ENCODE measurements at places on chromosomes 16 and 17.

- DNase-seq = no peak
Observed at GRCh38 chr17:49401971-49402611, 12.6 kb downstream of the PHB1 start.

DNA sequence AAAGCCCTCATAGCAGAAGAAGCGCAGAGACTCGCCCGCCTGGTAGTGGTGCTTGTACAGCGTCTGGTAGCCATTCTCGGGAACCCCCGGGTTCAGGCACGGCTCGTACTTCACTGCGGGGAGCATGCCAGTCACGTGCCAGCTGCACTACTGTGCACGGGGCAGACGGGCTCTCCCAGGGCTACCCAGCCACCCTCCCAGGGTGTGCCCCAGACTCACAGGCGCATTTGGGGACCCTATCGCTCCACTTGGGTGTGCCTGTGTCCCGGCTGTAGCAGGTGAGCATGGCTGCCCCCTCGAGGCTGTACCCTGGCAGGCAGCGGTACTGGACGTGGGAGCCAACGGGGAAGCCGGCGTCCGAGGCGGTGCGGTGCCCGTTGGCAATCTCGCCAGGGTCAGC, 10.3 kb upstream of the CDIPT start:
- no peak for DNase-seq

- DNase-seq = no peak
Observed at GRCh38 chr17:9802697-9803096, 11.3 kb upstream of the DHRS7C start.

DNA sequence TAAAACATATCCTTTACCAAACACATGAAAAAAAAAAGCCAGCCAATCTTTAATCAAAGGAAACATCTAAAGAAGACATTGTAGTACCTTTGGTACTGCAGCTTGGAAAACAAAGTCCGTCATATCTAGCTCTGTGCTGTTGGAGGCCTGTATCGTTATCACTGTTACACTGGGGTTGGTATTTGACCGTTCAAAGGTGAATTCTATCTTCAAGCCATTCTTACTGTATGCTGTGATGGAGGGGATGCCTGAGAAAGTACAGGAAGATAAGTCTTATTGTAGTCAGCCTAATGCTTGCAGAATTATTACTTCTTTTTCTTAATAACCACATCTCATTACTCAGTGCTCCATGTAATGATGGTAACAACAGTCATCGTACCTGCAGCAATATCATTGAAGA, 14.4 kb upstream of the PHLPP2 start:
- no peak for DNase-seq

DNA sequence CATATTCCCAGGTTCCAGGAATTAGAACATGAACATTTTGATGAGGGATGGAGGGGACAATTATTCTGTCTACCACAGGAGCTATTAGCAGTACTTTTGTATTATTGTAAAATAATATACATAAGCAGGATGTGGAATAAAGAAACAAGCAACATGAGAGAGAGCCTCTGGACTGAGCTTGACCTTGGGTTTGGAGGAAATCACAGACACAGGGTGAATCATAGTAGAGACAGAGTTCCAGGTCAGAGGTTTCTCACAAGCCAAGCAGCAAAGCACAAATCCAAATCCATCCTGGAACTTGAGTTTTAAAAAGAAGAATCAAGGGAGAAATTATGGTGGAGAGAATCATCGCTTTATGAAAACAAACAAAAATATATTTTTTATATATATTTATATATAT, 5.1 kb downstream of the KRT31 start:
- no peak for DNase-seq

DNA sequence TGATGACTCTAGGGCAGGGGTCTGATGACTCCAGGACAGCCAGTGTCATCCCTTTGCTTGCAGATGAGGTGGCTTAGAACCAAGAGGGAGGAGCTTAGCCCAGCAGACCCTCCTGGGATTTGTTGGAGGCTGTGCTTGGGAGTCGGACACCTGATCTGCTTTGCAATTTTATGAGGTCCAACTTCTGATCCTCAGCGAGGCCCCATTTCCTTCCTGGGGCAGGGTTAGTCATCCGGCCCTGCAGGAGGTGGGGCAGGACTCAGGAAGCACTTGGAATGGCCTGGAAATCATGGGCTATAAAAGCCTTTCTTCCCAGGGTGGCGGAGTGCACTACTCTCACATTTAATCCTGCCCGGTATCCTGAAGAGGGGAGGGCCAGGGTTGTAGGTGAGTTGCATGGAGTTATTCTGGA, 168.5 kb downstream of the MSI2 start:
- DNase-seq = no peak

DNA sequence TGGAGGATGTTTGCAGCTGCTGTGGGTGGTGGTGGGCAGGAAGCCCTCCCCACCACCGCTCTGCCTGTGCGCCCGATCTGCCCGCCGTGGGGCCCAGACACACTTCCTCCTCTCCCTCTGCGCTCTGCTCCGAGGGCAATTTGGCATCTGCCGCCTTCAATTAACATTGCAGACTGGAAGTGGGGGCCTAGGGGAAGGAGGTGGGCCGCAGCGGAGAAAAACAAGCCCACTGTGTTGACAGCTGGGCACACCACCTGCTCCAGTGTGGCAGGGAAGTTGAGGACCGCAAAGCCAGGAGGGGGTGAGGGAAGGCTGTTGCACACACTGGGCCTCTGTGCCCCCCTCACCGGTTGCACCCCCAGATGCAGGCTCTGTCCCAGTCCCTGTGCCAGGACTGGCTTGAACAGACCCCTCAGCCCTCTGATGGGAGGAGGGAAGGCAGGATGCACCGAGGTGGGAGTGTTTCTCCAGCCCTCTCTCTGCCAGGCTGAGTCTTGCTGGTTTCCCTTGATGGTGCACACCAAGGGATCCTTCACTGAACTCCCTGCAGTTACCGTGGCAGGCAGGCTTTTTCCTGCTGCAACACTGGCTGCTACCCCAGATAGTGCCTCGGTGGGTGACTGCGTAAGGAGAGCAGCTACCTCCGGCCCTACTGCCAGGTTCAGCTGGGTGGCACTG, 72.8 kb upstream of the MED9 start:
- DNase-seq = peak; percentile 52

DNA sequence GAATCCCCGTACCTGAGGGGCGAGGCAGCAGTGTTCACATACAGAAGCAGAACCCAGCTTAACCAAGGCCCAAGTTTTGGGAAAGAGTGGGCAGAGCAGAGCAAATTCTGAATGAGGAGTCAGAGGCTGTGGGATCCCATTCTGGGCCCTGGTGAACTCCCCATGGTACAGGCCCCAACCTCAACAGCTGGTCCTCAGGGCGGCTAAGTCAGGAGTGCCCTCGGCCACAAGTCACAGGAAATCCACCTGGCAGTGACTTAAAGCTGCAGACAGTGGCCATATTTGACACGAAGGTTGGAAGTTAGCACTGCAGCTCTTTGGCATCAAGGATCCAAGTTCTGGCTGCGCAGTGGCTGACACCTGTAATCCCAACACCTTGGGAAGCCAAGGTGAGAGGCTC, 237.1 kb downstream of the PARN start:
- DNase-seq = no peak

DNA sequence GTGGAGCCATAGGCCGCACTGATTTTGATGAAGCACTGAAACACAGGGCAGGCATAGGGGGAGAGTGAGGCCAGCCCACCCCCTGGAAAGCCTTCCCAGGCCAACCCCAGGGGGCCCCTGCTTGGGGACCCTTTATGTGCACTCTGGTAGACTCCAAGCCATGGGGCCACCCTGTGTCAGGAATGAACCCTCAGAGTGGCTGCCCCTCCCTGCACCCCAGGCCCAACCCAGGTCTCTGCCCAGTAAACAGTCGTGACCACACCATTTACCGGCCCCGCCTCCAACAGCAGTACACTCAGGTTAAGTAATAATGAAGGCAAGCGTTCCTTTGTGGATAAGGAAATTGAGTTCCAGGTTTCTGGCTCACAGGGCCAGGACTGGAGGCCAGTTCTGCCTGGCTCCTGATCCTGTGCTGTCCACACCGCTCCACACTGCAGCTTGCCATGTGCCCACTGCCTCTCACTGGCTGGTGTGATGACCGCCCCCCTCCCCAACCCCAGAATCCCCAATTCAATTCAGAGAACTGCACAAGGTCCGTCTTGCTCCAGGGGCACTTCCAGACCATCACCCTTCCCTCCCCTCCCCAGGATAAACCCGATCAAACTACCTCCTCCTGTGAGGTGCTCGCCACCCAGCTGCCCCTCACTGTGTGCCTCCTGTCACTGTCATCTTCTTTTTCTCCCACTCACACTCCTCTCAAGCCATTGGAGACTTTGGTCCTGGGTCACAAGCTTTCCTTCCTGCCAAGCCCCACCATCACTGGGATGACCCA, 13.6 kb downstream of the PIMREG start:
- DNase-seq = no peak

DNA sequence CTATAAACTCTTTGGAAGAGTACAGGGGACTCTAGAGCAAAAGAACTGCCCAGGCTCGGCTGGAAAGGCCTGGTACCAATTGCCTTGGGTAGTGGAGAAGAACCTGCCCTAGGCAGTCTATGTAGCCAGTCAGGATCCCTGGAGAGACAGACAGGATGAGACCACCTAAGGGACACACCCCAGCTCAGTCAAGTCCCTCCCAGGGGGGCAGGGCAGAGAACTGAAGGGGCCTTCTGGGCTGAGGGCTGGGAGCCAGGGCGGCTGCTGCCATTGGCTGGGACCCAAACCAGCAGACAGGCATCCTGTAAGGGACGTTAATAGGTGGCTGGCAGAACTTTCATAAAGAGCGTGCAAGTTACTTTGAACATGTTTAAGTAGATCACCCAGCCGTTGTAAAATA, 12.8 kb upstream of the SLC38A8 start:
- DNase-seq = no peak

DNA sequence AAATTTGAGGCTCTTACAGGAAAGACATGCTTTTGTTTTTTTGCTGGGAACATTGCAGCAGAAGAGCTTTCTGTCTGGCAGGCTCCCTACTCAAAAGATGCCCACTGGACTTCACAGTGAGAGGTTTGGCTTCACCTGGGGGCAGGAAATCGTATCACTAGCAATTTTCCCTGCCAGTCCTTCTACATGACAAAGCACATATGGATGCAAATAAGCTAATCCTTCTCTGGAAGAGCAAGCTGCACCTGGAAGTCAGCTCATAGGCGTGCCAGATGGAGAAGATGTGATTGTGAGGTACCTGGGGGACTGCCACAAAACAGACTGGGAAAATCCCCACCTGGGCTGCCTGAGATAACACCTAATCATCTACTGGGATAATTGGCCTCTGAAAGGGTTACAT, 195.0 kb upstream of the CPHXL start:
- DNase-seq = no peak

DNA sequence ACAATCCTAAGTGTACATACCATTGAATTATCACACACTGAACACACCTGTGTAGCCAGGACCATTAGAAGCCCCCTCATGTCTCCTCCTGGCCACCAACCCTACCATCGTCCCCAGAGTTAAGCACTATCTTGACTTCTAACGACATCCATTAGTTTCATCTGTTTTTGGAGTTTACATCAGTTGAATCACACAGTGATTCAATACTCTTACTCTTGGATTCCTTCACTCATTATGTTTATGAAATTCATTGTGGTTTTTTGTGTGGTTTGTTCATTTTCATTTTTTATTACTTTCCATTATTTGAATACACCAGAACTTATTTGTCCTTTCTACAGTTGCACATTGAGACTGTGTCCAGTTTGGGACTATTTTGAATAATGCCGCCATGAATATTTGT, 13.6 kb downstream of the DRC7 start:
- DNase-seq = no peak

GRCh38 chr17:78173097-78173715, 4.8 kb downstream of the SYNGR2 start:
- DNase-seq = no peak

DNA sequence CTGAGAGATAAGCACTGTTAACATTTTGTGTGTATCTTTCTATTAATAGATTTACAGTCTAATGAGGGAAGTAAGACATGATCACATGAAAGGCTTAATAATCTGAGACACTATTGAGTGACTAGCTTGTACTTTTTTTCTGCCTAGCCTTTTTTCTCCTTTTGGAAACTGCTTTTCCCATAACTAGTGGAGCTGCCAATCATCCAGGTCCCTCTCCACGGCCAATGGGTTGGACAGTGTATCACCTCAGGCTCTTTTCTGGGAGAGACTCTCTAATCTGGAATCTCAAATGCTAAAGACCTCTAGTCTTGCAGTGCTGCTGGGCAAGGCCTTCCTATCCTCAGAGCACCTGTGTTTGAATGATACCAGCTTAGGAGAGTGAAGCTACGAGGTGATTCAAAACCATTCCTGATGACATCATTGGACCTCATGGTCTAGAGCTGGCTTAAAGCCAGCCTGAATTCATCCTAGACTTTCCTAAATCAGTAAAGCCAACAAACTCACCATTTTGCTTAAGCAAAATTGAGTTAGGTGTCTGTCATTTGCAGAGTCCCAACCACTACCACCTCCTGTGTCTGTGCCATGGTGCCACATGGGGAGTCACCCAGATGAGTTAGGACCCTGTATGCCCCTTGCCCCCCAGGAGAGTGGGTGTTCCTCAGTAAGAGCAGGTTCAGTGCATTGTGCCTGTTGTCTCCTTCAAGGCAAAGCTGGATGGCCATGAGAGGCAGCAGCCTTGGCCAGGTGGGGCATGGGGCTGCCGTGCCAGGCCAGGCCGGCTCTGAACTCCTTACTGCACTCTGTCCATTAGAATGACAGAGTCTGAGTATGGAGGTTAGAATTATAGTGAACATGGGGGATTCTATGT, 62.9 kb downstream of the SPECC1 start:
- no peak for DNase-seq

DNA sequence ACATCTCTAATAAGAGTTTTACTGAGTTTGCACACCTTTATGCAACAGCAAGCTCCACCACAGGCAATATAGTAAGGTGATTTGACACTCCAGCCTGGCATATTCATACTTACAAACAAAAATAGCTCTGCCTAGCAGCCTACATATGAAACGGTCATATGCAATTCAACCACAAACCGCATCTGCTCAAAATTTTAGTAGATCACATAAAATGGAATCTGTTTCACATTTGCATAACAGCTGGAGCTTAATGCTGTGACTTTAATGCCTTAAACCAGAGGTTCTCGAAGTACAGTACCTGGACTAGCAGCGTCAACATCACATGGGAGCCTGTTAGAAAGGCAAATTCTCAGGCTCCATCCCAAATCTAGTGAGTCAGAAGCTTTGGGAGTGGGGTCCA, 578.4 kb downstream of the CDH11 start:
- DNase-seq = no peak

DNA sequence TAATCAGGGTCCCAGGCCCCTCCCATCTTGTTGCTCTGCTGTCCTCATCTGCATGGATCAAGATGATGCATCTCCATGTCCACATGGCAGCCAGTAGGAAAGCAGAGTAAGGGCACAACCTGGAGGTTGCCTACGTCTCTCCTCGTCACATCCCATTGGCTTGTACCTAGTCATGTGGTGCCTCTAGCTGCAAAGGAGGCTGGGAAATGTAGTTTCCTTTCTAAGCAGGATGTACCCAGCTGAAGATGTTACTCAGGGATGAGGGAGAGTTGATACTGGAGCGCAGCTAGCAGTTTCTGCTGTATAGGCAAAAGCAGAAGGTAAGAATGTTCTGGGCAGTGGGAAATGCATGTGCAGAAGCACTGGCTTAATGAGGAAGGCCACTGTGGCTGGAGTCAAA, 20.8 kb downstream of the ABCC1 start:
- DNase-seq = no peak
